Stimulated activated CD4-positive, alpha-beta T cell treated with anti-CD3 and anti-CD28 coated beads, Interleukin-12 subunit alpha, Interleukin-12 subunit beta, amount 100 ng/mL, for 48 hours (primary cell): ENCODE measurements at places on chromosomes 12 and 14.

DNA sequence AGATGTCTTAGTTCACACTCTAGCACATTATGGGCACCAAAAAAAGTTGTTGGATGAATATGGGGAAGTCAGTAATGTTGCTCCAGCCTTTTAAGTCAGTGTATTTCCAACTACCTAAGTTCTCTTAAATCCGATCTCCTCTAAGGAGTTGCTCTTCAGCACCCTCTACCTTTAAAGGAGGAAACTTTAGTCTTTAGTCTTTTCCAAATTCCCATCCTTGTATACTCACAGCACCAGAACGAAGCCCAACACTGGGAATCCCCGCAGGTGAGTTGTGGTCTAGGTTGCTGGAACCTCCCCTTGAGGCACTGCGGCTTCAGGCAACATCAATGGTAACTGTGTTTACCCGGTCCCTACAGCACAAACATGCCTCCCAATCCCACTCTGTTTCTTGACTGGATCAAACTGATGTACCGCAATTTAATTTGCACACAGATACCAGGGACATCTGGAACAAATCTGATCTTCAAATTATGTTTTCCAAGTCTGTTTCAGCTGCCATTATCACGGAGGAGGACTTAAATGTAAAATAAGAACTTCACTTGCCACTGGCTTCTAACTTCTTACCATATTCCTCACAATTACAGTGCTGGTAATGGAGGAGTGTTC, 179.0 kb downstream of the FOXN3 start:
- no peak for DNase-seq

DNA sequence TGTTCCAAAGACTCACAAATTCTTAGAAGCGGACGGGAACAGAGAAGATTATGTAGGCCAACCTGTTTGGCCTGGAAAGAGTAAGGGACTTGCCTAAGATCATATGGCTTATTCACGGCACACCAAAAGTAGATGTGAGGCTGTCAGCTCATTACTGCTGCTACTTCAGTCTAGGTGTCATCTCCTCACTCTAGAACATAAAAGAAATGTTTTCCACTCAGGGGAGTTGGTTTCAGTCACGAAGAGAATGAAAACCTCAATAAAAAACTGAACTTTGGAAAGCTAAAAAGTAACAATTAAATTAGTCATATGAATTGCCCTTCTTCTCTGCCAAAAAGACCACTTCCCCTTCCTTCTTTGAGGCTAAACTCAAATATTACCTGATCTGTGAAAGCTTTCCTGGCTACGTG, 658 bp upstream of the CEP128 start:
- no peak for DNase-seq

DNA sequence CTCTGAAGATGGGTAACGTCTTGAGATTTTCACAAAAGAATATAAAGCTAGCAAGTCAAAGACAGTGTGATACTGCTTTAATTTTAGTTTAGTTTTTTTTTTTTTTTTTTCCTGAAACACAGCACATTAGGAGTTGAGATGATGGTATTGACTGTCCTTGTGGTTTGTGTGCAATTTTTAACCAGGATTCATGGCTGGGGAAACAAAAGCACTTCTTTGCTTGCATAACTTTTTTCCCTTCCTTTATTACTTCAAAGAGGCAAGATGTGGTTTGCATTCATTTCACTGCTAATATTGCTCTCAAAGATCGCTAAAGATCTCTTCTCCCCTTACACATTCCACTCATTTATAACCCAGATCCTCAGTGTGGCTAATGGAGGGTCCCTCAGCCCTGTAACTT, 157.1 kb upstream of the PZP start:
- DNase-seq = no peak

- no peak for DNase-seq
Observed at GRCh38 chr12:12387501-12387900, 30.6 kb downstream of the BORCS5 start.

GRCh38 chr12:93153321-93153720, 224.2 kb upstream of the EEA1 start:
- no peak for DNase-seq

DNA sequence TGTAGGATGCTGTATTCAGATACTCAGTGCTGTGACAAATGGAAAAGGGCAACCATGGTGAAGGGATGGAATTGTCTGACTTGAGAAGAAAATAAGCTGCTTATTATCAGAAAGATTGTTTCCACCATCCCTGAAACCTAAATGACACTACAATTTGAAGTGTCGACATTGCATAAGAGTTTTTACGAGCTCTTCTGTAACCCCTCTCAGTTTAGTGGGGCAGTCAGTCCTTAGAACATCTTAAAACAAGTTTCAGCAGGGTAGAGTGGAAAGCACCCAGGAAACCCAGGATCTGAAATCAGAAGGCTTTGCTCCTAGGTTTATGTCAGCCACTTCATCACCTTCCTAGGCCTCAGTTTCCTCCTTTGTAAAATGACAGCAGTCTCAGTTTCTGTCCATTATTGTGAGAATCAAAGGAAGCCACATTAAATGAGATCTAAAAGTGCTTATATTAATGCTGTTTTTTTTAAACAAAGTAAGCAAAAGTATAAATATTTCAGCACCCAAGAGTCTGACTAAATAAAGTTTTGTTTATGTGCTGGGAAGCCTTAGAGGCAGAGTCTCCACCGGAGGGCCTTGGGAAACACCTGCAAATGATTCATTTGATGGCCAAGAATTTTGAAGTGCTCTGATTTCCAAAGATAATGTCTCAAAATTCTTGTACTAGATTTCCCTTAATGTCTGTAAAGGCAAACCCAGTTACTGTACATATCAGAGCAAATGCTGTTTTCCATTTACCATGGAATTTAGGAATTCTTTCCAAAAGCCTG, 1.8 kb downstream of the IFT43 start:
- no peak for DNase-seq

- no peak for DNase-seq
Observed at GRCh38 chr14:76772300-76773187, 11.3 kb downstream of the VASH1 start.

- no peak for DNase-seq
Observed at GRCh38 chr14:61247935-61248334, 33.2 kb downstream of the TMEM30B start.

DNA sequence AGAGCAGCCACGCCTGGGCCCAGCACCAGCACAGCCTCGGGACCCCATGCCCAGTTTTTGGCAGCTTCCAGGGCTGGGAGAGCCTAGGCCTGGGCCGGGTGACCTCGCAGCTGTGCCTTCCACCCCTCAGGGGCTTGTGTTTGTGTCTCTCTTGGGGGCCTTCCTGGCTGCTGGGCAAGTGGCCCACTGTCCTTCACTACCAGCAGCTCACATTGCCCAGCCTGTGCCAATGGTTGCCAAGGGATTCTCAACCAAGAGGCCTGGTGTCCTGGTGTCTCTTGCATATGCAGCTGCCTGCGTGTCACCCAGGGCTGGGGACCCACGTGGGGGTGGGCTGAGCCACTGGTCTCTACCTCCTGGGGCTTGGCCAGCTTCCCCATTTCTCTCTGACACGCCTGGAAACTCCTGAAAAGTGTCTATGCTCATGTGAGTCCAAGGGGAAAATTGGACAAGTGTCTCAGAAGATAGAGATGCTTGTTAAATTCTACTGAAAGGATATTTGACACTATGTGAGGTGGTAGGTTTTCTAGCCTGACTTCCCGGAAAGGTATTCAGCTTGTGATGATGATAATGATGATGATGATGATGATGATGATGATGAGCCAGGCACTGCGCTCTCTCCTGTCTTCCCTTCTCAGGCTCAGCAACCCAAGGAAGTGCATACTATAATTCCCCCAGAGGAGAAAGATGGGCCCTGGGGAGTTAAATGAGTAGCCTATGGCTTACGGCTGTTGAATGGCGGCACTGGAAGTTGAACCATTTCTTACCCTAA, 48.8 kb upstream of the ESRRB start:
- DNase-seq = no peak

- no peak for DNase-seq
Observed at GRCh38 chr14:100825713-100826331, at the start of gene MEG3. Gene MEG3, plus strand, starts transcription at chr14:100826118.

- no peak for DNase-seq
Observed at GRCh38 chr12:90234472-90234871, 525.8 kb upstream of the ATP2B1 start.

DNA sequence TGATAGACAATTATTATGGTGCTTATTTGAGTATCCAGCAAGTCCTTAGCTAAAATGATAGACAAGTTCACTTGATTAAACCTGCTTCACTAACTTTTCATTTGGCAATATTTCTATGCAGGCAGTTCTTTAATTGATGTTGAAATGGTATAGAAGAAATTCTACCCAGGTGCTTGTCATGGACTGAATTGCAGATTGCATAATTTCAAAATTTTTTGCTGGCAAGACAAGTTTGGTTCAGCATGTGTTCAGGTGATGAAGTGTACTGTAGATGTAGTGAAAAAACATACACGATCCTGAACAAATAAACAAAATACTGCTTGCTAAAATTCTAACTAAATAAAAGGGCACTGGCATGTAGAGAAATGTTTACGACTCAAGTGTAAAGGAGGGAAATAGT, 189.0 kb downstream of the FOXA1 start:
- no peak for DNase-seq

- no peak for DNase-seq
Observed at GRCh38 chr12:69389831-69390230, 30.3 kb downstream of the YEATS4 start.

DNA sequence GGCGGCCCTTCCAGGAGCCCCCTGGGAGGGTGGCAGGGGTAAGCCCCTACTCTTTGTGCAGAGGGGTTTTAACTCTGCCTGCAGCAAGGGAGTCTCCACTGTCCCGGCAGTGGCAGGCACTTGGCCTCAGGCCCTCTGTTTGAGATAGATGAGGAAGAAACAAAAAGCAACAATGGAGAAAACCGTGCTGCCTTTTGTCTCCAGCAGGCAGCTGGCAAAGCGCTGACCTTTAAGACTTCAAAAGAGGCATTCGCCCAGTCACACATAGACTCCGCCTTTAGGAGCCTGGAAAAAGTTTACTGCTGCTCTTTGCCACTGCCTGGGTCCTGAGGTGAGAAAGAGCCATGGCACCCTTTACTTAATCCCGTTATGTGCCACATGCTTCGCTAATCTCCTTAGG, 158.2 kb upstream of the NTF3 start:
- no peak for DNase-seq

DNA sequence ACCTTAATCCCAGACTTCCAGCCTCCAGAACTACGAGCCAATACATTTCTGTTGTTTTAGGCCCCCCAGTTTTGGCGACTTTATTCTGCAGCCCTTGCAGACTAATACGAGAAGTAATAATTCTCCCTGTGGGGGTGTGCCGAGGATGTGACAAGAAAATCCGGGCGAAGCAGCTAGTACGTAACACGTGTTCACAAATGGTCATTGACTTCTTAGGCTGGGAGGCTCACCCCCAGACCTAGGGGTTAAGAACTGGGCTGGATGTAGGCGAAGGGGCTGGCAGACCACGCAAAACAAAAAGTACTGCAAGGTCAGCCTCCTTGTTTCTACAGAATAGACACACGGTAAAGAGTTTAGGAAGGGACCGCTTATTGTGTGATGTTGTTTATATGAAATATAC, 69.8 kb upstream of the ESRRB start:
- no peak for DNase-seq

- no peak for DNase-seq
Observed at GRCh38 chr14:100673085-100673806, 53.4 kb upstream of the DLK1 start.

- no peak for DNase-seq
Observed at GRCh38 chr14:75689012-75689411, 28.0 kb downstream of the TTLL5 start.

GRCh38 chr12:52795694-52796428, at the start of gene KRT3:
Gene KRT3, minus strand, starts transcription at chr12:52796117. Its CDS starts 75 bp downstream, at chr12:52796042.
- DNase-seq = no peak

DNA sequence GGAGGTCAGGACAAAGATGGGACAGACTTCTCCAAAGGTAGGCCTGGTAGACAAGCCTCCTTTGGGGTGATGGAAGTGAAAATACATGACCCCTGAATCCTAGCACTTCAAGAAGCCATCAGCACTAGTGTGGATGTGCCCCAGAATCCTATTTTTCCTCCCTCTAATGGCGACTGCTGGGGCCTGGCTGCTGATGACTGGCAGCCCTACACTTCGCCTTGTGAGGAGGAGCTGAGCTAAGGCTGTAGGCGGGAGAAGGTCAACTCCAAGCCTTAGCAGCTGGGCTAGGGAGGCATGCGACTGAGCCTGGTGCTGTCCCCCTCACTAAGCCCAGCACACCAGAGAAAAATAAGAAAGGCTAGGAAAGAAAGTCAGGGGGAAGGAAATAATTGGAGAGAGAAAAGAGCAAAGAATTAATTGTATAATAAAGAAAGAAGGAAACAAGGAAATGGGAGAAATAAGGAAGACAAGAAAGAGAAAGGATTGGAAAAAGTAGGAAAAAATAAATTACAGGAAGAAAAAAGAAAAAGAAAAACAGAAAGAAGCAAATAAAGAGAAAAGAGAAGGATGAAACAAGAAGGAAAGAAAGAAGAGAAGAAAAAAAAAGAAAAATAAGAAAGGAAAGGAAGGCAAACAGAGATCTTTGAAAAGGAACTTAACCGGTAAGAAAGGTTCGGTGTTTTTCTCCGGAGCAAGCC, 4.7 kb upstream of the HOXC10 start:
- no peak for DNase-seq

GRCh38 chr12:12224240-12224940, 42.5 kb downstream of the LRP6 start:
- DNase-seq = no peak

- no peak for DNase-seq
Observed at GRCh38 chr12:82055391-82055790, 296.2 kb upstream of the PPFIA2 start.

DNA sequence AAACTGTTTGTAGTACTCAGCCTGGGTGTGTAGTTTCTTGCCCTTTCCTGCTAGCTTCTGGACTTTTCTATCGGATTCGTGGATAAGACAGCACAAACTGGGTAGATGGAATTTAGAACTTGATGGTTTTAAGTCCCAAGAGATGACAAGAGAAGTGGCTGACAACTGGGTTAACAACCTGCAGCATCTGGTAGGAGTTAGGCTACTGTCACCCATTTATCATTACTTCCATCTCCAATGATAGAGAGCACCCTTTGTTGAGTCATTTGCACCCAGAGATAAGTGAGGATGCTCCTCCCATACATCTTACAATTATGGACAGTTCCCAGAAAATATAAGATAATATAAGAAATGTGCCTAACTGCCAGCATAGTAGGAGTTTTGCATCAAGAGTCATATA, 50.2 kb upstream of the FLRT2 start:
- no peak for DNase-seq

DNA sequence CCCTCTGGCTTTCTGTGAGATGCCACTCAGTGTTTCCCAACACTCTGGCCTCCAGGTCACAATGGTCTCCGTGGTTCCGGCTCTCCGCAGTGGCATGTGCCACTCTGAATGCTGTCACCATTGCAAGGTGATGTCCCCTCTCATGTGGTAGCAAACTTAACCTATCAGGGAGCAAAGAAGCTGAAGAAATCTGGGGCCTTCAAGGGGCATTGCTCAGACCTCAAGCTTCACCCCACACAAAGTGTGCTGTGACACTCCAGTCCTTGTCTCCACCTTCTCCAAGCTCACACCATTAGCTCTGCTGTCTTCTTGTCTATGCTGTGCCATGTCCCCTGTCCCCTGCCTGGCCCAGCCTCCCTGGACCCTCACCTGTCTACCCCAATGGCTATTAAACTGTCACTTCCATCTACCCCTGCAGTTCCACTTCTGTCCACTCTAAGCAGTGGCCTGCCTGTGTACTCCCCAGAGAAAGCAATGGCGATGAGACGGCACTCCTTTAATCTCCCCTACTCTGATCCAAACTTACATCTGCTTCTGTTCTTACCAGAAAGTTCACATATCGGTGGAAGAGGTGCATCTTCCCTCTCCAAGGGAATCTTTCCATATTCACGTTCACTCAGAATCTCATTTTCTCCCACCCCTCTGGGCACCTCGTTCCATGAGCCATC, 93.7 kb downstream of the DHRS2 start:
- no peak for DNase-seq
